ENCODE measurements at places on chromosomes 3 and 15.

GRCh38 chr15:84960391-84961113 lies 21.1 kb upstream of the PDE8A start:
- DNase-seq = no peak

DNA sequence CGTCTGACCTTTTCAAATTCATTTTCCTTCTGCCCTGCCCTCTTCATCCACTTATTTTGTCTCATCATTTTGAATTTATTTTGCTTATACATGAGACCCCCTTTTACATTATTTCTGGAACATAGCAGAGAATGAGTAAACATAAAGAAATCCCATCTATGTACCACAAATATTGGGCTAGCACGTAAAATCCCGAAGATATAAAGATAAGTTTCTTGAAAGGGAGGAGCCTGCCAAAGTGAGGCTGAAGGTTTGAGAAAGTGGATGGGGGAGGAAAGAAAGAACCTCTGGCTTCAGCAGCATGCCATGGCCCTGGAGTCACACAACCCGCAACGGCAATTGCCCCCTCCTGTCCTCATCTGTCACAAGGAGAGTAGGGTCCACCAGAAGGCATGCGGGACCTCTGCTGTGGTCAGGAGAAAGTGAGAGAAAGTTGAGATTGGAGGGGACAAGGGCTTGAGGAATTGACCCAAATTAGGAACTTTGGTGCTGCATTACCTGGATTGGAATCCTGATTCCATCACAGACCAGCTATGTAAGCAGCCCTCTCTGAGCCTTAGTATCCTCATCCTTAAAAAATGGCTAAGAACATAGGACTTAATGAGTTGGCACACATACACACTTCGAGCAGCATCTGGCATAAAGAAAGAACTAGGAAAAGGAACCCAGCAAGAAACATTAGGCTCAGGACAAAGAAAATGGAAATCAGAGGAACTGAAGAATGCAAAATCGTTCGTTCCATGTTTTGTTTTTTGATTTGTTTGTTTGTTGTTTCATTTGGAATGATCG lies 53.7 kb upstream of the GYG1 start:
- DNase-seq = no peak

- DNase-seq = no peak
Measured at GRCh38 chr3:122004991-122005565, 17.0 kb downstream of the ILDR1 start.

DNA sequence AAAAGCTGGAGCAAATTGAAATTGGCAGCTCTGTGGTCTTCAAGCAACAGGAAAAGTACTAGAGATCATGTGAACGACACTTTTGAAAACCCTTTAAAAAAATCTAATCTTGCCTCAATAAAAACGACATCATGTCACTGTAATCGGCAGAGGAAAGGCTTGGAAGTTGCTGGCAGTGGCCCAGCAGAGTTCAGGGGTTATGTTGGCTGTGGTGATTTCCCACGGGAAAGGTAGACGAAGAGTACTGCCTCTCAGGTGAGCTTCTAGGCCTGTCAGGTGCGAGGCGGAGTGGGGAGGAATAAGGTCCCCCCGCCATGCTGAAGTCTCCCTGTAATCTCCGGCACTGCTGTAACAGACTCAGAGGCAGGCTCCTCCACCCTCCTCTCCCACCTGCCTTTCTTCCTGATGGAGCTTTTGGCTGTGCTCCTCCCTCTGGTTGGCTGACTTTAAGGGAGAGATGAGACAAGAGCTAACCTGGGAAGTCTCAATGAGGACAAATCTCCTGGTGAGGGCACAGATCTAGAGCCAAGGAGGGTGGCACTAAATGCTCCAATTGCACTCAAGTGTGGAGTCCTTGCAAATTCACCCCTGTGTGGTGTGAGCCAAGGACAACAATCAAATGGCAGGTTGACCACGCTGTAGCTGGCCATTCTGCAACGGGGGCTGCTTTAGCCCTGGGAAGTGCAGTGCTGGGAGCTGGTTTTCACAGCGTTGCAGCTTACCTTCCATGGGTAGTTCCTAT lies 18.7 kb upstream of the HES1 start:
- DNase-seq = no peak

- no peak for DNase-seq
Measured at GRCh38 chr3:34359064-34359463, 560.6 kb downstream of the PDCD6IP start.

- DNase-seq = no peak
Measured at GRCh38 chr3:96986241-96986640, 171.8 kb downstream of the EPHA6 start.

DNA sequence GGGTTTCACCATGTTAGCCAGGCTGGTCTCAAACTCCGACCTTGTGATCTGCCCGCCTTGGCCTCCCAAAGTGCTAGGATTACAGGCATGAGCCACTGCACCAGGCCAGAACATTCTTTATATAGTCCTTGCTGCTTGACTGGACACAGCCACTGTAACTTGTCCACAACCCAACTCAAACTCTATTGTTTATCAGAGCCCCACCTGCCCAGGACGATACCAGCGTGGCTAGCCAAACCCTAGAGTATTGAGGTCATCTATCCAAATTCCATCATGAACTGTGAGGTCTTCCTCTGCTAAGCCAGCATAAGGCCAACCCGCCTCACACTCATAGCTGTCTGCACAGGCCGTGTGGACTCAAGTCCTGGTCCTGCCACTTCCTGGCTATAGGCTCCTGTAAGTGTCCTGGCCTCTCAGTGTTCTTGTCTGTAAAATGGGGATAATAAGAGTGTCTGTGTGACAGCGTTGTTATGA lies 63.9 kb downstream of the DAPK2 start:
- no peak for DNase-seq

DNA sequence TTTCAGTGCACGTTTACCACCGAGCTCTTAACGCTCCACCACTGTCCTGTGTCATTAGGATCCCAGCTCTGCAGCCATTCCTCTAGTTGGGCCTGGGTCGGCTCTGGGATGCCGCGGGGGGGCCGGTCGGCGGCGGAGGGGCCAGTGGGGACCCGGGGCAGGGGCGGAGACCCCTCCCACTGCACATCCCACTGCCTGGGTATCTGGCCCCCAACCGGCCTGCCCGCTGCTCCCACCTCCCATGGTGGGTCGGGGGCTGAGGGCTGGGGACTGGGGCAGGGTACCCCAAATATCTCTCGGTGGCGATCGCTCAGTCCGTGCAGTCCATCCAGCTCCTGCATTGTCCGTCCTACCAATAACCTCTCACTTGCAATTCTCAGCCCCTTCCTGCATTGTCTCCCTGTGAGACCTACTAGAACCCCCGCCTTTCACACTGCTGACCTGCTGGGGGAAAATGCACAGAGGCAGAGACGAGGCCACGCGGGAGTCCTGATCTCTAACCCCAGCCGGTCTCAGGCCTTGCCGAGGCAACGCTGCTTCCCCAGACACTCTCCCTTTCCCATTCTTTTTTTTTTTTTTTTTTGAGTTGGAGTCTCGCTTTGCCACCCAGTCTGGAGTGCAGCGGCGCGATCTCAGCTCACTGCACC lies 24.0 kb upstream of the MUC20 start:
- DNase-seq = no peak

DNA sequence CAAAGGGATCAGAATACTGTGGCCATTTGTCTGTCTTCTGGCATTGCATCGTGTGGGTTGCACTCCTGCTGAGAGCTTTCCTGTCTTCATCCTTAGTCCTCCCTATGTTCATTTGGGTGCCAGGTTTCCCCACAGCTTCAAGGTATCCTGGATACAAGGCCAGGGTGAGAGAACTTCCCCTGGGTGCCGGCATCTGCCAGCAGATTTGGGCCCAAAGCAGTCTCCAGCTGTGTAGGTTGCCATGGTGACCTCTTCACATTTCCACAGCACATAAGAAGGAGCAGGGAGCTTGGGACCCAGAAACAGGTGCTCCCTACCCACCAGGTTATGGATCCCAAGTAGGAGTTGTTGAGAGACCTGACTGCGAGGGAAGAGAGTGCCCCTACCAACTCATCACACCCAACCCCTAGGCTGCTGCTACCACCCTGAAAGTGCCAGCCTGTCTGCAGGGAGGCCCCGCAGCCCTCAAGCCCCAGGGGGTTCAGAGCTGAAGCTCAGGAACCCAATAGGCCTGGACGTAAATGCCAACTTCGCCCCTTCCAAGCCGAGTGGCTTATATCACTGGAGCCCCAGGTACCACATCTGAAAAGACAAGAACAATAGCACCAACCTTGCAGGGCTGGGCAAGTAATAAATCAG lies 19.9 kb downstream of the TTC21A start:
- DNase-seq = no peak

- no peak for DNase-seq
Measured at GRCh38 chr3:183295211-183295610, 42.2 kb downstream of the B3GNT5 start.

GRCh38 chr3:65702202-65702601 lies 336.5 kb downstream of the MAGI1 start:
- no peak for DNase-seq

All from stimulated activated CD4-positive, alpha-beta T cell treated with anti-CD3 and anti-CD28 coated beads, TNF-alpha, amount 100 ng/mL, for 24 hours (primary cell).